ENCODE measurements at places on chromosomes 6 and 20.

- DNase-seq, result no peak
These were observed 541.2 kb upstream of the FLRT3 start for GRCh38 chr20:14878676-14879019.

DNA sequence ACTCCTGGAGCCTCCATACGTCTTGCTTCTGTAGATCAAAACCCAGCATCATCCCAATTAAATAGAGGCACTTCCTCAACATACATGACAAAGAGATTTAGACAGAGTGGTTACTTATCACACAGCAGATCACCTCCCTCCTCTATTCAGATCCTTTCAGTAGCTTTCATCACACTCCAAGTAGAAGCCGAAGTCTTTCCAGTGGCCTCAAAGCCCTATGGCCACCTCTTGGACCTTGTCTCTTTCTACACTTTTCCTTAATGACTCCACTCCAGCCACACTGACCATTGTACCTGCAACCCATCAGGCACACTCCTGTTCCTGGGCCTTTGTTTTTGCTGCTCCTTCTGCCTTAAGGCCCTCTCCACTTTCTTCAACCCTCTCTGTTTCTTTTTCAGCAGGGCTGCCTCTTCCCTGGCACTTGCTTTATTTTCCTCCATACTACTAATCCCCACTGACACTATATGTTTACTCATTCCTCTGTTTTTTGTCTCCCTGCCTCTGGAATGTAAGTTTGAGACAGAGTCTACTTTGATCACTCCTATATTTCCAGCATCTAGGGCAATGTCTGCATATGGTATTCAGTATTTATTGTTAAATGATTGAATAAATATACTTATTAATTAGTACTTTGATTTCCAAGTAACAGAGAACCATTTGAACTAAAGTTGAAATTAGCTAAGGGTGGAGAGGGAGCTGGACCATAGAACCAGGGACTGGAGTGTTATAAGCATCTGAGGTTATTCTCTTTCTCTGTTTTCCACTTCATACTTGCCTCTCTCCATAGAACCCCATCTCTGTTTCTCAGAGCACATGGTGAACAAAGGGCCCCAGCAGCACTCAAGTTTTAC is 43.4 kb upstream of the TRAM2 start:
- DNase-seq, result no peak

DNA sequence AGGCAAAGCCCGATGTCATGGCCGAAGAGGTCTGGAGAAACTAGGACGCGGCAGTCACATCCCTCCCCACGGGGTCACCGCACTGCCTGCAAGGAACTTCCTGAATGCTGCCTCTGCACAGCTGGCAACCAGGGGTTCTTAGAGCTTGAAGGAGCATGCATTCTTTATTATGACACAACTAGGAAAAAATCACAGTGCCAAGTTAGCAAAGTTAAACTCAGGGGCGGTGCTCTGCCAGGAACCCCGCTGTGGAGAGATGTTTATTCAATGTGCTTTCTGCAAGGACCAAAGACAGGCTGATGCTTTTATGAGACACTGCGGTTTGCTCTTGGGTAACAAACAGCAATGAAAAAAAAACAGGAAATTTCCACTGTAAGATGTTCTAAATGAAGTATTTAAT is 287.3 kb upstream of the FOXQ1 start:
- DNase-seq, result no peak

GRCh38 chr6:138271451-138271850 is 53.2 kb upstream of the PBOV1 start:
- no peak for DNase-seq

GRCh38 chr6:155079985-155080452 is 84.9 kb downstream of the TIAM2 start:
- no peak for DNase-seq

DNA sequence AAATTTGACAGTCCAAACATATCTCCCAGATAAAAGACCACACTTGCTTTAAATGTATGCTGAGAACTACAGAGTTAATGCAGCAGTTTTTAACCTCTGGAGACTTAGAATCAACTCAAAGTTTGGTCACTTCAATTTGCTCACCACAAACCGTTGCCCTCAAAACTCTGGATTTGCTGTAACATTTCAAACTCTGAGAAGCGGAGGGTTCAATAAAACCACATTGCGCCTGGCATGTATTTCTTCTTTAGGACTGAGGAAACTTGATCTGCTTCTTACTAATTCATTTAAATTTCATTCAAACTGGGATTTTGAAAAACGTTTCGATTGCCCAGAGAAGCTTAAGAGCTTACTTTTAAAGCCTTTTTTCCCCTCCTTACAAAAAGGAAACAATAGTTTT is 115.8 kb downstream of the MTFR2 start:
- no peak for DNase-seq

DNA sequence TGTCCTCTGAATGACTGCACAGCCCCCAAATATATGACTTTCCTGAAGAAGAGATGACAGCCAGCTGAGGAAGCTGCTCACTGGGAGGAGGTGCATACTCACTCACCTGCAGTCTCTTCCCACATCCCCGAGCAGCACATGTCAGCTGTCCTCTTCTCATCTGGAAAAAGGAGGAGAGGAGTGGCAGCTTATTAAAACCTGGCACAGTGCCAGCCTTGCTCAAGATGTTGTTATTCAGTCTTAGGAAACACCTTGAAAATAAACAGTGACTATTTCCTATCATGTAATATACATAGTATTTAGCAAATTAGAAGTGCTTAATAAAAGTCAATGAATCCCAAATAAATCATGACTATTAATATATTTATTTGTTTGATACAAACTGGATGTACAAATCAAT is 232.9 kb downstream of the EPM2A start:
- no peak for DNase-seq

GRCh38 chr6:158849899-158850806 is 31.0 kb upstream of the EZR start:
- DNase-seq, result peak; percentile 60

GRCh38 chr20:16283307-16283706 is 289.9 kb downstream of the KIF16B start:
- DNase-seq, result no peak

DNA sequence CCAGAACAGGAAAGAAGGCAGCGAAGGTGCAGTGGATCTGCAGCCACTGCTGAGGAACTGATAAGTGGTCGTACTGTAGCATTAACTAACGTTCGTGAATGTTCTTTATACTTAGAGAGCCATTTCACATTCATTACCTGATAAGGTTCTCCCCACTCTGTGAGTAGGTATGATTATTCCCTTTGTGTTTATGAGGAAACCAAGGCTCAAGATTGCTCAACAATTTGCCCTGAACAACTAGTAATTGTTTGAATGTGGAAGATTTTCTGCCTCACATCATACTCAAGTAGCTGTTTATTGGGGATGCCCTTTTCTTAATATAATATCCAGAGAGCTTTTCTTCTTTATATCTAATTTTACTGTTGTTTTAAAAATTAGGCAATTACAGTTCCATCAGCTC is 24.9 kb upstream of the ELOVL5 start:
- no peak for DNase-seq

DNA sequence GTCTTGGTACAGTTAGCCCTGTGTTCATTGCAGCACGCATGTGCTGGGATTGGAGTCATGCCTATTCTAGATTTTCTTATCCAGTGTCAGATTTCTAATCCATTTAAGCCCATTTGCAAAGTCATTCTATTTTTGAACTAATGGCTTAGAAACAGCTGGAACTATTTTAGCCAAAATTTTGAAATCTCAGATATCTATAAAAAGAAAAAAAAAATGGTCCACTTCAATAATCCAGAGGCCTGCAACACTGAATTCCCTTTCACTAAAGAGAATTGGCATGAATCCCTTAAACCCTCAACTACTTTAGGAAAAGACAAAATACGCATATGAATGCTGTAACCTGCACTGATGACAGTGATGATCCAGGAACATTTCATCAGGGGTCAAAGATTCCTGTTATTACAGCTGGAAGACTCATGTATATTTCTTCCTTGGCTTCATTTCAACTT is 1.5 kb downstream of the COL21A1 start:
- no peak for DNase-seq

GRCh38 chr20:23232219-23232581 is 118.4 kb upstream of the NXT1 start:
- no peak for DNase-seq

DNA sequence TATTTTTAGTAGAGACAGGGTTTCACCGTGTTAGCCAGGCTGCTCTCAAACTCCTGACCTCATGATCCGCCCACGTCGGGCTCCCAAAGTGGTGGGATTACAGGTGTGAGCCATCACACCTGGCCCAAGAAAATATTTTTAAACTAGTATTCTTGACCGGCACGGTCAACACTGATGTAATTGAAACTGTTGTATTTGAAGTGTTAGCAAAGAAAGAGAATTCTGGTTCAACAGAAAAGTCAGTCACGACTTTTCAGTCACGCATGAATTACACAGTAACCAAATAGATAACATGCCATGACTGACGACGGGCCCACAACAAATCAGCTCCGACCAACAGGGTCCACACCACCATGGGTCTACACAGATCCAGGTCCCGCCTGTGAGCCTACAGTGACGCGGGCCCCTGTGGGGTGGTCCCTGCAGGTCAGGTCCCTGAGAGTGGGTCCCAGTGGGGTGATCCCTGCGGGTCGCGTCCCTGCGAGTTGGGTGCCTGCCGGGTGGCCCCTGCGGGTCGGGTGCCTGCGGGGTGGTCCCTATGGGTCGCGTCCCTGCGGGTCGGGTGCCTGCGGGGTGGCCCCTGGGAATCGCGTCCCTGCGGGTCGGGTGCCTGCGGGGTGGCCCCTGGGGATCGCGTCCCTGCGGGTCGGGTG is 1.0 kb downstream of the GMEB2 start:
- DNase-seq, result no peak

GRCh38 chr6:72205500-72205899 is 319.1 kb downstream of the RIMS1 start:
- DNase-seq, result no peak

- DNase-seq, result no peak
These were observed 3.9 kb downstream of the UTRN start for GRCh38 chr6:144289006-144289405.

DNA sequence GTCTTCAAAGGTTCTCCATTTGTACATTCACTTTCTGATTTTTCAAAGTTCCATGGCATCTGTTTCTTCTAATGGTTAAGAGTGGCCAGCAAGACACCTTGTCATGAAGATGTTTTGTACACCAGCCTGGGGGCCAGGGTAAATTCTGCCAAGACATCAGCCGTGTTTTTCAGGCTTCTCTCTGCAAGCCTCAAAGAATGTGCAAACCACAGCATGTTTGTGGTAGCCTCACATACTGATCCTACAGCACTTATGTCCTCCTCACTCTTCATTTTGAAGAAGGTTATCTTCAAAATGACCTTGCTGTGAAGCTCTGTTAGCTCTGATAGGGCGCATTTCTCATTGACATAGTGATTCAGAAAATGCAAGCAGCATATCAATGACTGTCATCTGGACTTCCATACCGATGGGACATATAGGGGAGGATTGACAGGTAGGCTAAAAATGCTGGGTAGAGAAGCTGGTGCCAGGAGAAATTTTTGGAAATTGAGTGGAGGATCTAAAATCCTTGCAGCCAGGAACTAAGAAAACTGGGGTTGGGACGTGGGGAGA is 59.3 kb upstream of the SPTLC3 start:
- DNase-seq, result no peak

DNA sequence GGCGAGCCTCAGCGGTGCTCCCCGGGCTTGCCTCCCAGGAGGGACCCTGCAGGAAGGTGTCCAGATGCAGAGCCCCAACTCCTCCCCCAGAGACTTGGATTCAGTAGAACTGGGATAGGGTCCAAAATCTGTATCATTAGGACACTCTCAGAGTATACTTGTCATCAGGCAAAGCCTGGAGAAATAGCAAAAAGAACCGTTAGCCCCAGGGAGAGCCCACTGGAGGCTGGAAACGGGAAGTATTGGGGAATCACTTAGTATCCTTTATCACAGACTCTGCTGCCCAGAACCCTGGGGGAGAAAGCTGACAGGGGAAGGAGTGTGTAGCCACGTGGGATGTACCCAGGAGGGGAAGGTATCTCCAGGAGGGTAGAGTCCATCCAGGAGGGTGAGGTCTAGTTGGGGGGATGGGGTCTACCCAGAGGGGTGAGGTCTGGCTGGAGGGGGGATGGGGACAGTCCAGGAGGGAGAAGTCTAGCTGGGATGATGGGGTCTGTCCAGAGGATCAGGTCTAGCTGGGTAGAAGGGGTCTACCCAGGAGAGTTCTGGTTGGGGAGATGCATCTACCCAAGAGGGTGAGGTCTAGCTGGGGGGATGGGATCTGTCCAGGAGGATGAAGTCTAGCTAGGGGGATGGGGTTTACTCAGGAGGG is 107.2 kb downstream of the LY86 start:
- no peak for DNase-seq

DNA sequence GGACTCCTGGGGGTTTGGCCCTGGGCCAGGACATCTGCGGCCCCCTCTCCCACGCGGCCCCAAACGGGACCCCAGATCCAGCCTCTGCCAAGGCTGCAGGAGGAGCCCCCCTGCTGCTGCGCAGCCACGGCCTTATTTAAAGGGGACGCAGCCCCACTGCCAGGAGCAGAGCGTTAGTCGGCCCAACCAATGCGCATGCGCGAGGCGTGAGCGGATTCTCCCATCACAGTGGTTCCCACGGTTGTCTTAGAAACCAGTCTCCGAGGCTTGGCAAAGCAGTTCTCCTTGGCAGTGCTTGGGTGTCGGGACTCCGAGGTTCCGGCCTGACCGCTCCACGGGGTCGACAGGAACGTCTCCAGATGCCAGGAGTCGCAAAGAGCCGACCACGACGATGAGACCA is 288.3 kb upstream of the ZNF337 start:
- peak; percentile 41 for DNase-seq

DNA sequence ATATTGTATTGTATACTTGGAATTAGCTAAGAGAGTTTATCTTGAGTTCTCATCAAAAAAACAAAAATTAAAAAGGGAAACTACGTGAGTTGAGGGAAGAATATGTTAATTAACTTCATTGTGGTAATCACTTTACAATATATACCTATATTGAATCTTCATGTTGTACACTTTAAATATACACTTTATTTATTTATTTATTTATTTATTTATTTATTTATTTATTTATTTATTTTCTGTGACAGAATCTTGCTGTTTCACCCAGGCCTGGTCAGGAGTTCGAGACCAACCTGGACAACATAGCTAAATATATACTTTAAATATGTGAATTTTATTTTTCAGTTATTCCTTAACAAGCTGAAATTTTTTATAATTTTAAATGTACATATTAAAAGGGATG is 74.1 kb downstream of the VIP start:
- DNase-seq, result no peak

- no peak for DNase-seq
These were observed 32.2 kb downstream of the MMUT start for GRCh38 chr6:49430866-49431265.

DNA sequence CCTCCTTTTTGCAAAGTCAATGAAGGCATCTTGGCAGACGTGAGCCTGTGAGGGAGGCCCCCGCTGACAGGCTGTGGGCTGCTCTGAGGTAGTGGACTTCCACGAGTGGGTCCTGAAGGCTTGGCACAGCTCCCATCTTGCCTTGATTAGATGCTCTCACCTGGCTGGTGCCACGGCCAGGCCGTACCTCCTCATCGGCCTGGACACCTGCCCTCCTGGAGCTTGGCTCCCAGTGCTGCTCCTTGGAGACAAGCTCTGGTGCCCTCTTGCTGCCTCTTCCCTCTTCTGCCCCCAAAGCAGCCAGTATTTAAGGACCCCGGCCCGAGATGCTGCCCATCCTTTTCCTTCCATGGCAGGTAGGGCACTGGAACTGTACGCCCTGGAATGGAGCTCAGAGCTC is 93.5 kb downstream of the ERMARD start:
- DNase-seq, result no peak

GRCh38 chr6:111838749-111839484 is 34.3 kb downstream of the FYN start:
- DNase-seq, result no peak

Measured in activated CD4-positive, alpha-beta T cell treated with anti-CD3 and anti-CD28 coated beads for 4 hours (primary cell).